Right lung (tissue), 10 donors: ENCODE measurements at places on chromosomes 4 and X. TPM values are rescaled to one million over a fixed set of nuclear protein-coding genes. Genes with fewer than 3 reads are reported as not detected.

DNA sequence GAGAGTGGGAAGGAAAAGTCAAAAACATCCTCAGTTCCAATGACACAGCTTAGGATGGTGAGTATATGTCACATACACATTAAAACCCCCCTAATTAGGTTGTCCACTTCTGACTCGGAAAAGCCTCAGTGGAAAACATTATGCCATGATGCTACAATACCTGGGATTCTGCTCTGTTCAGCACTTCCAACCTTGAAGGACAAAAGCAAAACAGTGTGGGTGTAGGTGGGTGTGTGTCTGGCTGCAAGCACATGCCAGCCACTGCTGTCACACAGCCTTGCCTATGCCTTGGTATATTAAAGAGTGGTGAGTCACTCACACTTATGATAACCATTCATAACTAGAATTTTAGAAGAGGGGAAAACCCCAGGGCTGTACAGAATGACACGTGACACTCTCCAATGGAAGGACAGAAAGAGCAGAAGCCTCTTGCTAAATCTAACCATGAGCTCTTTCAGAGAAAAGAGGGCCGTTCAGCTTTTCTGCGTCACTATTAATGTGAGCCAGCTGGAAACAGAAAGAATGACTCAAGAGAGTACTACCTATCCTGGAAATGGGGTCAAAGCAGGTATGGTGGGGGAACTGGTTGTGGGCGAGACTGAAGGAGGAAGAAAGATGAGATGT, 159.6 kb downstream of the TET2 start:
- DNase-seq = no peak

- no peak for DNase-seq
Measured at GRCh38 chr4:125956276-125956675, 641.5 kb downstream of the FAT4 start.

- DNase-seq = no peak
Measured at GRCh38 chr4:78704981-78705683, 71.0 kb upstream of the BMP2K start.

DNA sequence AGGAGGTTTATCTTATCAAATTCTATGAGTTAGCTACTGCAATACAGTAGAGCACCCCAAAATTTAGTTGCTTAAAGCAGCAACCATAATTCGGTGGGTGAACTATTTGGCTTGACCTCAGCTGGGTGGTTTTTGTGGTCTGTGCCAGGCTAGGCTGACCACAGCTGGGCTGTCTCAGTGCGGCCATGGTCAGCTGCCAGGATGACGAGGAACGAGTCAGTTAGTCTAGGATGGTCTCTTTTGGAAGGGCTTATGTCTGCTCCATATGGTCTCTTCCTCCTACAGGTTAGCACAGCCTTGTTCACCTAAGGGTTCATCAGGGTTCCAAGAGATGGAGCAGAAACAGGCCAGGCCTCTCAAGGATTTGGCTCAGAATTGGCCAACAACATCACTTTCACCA, 210.4 kb downstream of the PALLD start:
- DNase-seq = no peak

GRCh38 chrX:15483891-15484290, 9.2 kb downstream of the PIR start:
- no peak for DNase-seq

GRCh38 chrX:1885116-1885515, 270.3 kb downstream of the ASMT start:
- DNase-seq = no peak

- no peak for DNase-seq
Measured at GRCh38 chrX:116272322-116272721, 101.8 kb downstream of the AGTR2 start.

DNA sequence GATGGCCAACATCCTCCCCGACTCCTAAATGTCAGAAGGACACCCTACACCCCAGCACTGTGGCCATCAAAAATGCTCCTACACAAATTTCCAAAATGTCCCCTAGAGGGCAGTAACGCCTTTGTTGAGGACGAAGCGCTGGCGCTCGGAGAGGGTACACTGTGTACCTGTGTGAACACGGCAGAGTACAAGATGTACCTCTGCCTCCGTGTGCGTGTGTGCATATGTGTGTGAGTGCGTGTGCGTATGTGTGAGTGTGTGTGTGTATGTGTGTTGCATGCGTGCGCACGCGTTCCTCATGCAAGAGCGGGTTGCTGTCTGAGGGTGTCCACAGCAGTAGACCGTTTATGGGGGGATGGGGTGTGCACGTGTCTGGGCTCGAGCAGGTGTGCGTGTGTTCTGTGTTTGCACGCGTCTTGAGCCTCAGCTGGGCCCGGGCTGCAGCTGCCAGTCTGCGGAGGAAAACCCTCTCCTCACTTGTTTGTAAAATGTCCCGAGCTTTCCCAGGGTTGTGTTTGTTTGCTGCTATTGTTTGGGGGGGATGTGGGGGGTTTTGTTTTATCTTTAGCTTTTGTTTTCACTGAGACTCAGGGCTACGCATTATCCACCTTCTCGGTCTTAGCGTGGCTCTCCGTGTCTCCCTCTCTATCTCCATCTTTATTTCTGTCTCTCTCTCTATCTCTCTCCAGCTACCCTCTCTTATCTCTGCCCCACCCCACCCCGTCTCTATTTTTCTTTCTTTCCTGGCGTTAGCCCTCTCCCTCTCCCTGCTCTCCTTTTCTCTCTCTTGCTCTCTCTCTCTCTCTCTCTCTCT, 10.4 kb upstream of the TSPYL2 start:
- DNase-seq = peak; percentile 57

- no peak for DNase-seq
Measured at GRCh38 chr4:52311464-52312125, 260.5 kb downstream of the SPATA18 start.

- DNase-seq = no peak
Measured at GRCh38 chrX:120109378-120109777, 6.3 kb downstream of the RHOXF1 start.

GRCh38 chr4:4362991-4363697, 23.8 kb upstream of the NSG1 start:
- DNase-seq = no peak

- DNase-seq = no peak
Measured at GRCh38 chr4:88327665-88328064, 43.3 kb upstream of the PPM1K start.

STATH gene
- polyA plus RNA-seq = not detected

GIMD1 gene
- not detected for polyA plus RNA-seq

FAM47A gene
- polyA plus RNA-seq = not detected

PPP1R2C gene
- not detected for polyA plus RNA-seq
